ENCODE measurements at places on chromosomes 3 and 15.

DNA sequence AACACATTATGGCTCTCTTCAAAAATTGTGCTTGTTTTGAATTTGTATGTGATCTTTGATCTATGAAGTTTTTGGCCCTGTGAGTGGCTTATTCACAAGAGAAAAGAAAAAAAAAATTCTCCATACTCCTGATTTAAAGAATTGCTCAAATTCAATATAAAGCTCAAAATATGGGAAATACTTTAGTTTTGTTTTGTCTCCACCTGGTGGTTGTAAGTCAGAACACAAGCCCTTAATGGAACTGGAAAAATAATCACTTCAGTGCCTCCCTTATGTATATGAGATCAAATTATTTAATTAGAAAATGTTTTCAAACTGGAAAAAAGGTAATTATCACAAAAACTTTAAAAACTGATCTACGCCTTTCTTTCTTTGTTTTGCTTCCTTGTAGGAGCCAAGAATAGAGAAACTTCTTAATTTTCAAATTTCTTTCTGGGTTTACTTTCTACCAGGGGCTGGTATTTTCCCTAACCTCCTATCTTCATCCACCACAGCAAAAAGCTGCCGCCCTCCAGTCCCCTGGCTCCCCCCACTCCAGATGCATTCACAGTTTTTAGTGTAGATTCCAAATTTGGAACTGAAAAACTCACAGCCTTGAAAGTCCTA is 50.6 kb downstream of the SERP1 start:
- peak; percentile 23 for DNase-seq

- no peak for DNase-seq
These were observed 136.7 kb downstream of the GBE1 start for GRCh38 chr3:81624756-81625155.

DNA sequence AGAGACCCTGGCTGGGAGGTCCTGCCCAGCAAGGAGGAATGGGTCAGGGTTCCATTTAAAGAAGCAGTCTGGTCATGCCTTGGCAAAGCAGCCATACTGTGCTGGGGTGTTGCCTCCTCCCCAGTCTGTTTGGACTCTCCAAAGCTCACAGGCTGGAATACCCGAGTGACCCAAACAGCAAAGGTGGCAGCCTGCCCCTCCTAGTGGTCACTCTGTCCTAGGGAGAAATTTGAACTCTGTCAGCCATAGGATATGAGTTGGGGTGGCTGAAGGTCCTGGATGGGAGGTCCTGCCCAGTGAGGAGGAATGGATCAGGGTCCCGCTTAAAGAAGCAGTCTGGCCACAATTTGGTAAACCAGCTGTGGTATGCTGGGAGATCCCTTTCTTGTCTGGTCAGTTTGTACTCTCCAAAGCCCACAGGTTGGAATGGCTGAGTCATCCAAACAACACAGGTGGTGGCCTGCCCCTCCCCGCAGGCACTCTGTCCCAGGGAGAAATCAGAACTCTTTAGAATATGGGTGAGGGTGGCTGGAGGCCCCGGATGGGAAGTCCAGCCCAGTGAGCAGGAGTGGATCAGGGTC is 45.0 kb downstream of the CCR1 start:
- peak; percentile 65 for DNase-seq

GRCh38 chr3:94210256-94210655 is 147.4 kb downstream of the NSUN3 start:
- no peak for DNase-seq

- no peak for DNase-seq
These were observed 655.2 kb upstream of the ADAMTS9 start for GRCh38 chr3:65343026-65343425.

- no peak for DNase-seq
These were observed 45.4 kb downstream of the EFHB start for GRCh38 chr3:19888428-19889152.

DNA sequence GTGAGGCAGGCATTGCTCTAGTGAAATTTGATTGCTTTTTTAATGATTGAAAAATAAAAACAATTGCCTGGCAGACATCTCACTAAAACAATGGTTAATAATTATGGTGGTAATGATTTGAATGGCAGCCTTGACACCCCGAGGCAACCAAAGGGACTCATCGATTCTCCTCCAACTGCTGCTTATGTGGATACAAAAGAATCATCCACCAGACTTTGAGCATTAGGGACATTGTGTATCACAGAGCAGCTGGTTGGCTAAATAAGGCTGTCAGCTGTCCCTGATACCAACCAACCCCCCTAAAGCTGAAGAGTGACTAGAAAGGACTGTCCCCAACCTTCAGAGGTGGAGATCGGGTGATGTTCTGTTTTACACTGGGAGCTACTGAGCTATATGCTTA is 1.7 kb upstream of the CD47 start:
- DNase-seq = no peak

- no peak for DNase-seq
These were observed 28.8 kb upstream of the HES1 start for GRCh38 chr3:194107107-194107506.

GRCh38 chr15:69289342-69290146 is 9.2 kb upstream of the PAQR5 start:
- DNase-seq = no peak

GRCh38 chr3:71931922-71932321 is 147.0 kb upstream of the PROK2 start:
- DNase-seq = no peak

DNA sequence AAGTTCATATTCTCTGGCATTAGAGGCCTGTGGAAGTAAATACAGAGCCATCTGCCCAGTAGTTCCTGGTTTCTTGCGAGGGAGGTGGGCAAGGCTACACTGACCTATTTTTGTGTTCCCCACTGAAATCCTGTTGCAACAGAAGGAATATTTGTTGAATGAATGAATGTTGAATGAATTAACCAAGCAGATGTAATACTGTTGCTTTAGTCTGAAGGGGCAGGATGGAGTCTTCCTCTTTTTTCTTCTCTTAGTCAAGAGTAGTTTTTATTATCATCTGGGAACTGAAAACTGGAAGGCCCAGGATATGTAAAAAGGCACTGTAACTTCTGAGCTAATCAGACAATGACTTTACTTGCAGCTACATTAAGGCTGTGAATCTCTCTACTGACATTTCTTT is 17.1 kb downstream of the BLOC1S6 start:
- DNase-seq = no peak

GRCh38 chr3:17686613-17687012 is 55.8 kb downstream of the TBC1D5 start:
- peak; percentile 2 for DNase-seq

DNA sequence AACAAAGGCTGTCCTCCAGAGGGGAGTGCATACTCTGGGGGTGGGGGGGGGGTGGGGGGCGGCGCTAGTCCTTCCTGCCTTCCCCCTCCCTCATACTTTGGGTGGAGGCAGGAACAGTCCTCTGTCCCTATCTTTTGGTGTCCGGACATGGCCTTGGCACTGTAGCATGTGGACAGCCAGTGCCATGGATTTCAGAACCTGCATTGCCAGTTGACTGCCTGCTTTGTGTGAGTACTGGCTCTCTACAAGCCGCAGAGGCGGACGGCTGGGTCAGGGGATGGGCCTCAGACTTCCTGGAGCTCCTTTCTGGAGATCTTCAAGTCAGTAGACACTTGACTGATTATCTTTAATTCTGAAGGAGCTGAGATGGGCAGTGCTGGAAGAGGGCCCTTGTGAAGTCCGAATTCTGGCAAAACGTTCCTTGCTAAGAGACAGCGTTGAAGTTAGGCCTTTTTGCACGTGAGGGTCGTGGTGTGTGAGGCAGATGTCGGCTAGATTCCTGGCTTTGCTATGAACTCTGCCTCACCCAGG is 2.5 kb downstream of the CLDN11 start:
- DNase-seq = no peak

GRCh38 chr3:197499427-197499826 is 56.3 kb downstream of the BDH1 start:
- peak; percentile 51 for DNase-seq

GRCh38 chr3:29286478-29287240 is 5.8 kb downstream of the RBMS3 start:
- no peak for DNase-seq

- no peak for DNase-seq
These were observed 91.6 kb downstream of the IQSEC1 start for GRCh38 chr3:12981306-12982275.

DNA sequence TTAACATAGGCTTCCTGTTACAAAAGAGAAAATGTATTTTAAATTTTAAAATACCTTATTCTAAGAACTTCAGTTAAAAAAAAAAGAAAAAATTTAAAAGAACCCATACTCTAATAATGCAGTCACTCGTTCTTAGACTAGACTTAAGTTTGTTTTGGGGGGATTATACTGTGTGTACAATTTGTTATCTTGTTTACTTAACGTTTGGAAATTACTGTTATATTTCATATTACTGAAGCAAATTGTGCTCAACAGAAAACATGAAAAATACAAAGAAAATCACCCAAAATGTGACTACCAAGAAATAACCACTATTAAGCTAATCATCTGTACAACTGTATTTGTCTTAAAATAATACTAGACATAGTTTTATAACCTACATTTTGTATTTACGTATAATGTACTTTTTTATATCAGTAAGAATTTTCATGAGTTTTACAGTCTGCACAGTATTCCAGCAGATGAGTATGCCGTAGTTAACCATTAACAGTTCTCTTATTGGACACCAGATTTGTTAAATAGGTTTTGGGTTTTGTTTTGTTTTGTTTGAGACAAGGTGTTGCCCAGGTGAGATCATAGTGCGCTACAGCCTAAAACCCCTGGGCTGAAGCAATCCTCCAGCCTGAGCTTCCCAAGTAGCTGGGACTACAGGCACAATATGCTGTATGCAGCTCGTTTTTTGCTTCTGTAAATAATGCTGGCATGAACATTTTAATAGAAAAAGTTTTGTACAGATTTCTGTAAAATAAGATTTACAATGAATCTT is 88.8 kb upstream of the CHD2 start:
- no peak for DNase-seq

DNA sequence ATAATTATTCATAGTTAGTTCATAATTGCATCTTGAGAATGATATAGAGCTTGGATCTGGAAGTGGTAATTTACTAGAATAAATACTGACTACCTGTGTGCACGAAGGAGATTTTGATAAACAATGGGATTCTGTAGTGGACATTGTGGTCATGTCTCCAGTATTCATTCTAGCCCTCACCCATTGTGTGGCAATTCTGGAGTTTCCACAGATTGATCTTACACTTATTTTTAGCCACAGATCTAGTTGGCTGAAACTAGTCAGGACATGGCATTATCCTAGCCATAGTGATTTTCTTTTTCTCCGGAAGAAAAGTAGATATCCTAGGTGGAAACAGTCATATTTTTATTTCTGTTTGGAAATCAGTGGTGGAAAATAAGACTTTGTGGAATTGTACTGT is 833.1 kb downstream of the NAALADL2 start:
- DNase-seq = no peak

DNA sequence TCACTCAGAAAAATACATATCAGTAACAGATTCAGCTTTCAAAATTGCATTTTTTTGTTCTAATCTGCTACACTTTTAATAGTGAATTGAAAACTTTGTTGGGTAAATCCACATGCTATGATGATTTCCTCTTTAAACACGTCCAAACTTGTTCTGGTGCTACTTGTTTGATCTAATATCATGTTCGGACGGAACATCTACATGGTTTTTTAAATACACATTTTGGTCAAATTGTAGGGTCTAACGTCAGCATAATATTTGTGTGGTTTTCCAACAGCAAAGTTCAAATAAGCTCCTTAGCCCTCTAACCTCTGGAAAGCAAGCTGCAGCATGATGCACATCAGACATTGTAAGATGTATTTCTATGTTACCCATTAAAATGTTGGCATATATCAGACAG is 98.5 kb upstream of the OSTN start:
- DNase-seq = no peak

- peak; percentile 79 for DNase-seq
These were observed 107.9 kb upstream of the DLG1 start for GRCh38 chr3:197406266-197406665.

- DNase-seq = no peak
These were observed 10.0 kb downstream of the ABHD2 start for GRCh38 chr15:89098281-89098680.

DNA sequence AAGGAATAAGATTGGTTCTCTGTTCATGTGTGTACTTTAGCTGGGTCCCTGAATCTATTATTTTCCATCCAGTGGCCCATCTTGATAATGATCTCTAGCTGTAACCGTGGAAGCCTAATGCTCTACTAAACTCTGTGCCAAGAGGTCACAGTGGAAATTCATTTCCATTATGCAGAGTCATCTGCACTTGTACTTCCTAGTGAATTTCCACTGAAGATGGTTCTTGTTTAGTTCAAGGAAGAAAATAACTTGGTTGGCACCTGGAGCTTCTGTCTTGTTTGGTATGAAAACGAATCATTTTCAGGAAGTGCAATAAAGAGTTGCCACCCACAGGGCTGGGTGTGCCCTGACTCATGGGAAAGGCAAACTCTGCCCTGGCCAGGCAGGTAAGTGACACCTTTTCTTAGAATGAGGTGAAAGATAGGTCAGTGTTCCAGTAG is 10.3 kb downstream of the LPP start:
- no peak for DNase-seq

DNA sequence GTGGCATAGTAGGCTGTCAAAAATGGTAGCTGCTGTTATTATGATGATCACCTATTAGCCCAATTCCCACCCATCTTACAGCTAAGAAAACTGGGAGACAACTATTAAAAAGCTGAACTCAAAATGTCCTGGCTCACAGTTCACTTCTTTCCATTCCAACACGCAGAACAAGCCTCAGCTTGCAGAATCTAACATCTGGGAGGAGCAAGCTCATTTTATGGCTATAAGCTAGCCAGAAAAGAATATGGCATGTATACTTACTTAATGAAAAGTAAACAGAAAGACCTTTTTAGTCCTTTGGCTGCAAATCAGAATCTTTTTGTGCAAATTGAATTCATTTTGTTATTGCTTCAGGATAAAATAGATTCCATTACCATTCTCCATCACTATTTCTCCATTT is 34.8 kb upstream of the CFAP20DC start:
- DNase-seq = no peak

DNA sequence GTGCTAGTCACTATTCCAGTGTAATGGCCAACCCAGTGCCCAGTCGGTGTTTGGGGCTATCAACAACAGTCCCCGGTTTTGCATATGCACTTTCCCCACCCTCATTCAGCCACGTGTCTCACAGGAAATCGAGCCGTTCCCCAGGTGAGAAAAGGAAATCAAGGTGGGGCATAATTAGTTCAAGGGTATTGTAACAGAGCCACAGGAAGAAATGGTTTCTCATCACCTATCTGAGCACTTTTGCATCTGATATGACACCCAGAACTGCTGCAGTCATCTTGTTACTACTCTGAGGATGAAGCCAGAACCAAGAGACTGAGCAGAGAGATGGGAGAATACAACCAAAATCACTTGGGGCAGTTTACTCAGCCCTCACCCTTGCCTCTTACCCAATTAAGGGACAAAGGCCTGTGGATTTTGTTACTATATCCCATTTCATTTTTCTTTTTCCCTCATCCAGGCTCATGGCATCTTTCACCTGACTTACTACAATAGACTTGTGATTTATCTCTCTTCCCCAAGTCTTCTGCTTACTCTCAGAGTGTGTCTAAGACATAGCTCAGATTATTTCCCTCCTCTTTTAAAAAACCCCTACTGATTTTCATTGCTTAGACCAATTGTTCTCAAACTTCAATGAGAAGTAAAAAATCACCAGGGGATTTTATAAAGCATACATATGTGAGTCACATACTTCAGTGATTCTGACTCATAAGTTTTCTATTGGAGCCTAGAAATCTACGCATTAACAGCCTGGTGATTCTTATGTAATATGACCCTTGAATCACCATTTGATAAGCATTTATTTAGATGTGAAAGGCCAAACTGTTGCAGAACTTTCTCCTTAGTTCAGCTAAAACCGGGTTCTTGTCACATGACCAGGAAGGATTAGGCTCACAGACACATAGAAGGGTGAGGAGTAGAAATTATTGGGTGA is 40.5 kb downstream of the TRAT1 start:
- DNase-seq = peak; percentile 37

- DNase-seq = no peak
These were observed 57.4 kb upstream of the STXBP5L start for GRCh38 chr3:120850381-120851295.
